NCI-H1694 (cell line): ENCODE measurements at places on chromosomes 7 and 10.
A peak's percentile ranks its signal among the peaks of the same experiment; 100 is the strongest.

DNA sequence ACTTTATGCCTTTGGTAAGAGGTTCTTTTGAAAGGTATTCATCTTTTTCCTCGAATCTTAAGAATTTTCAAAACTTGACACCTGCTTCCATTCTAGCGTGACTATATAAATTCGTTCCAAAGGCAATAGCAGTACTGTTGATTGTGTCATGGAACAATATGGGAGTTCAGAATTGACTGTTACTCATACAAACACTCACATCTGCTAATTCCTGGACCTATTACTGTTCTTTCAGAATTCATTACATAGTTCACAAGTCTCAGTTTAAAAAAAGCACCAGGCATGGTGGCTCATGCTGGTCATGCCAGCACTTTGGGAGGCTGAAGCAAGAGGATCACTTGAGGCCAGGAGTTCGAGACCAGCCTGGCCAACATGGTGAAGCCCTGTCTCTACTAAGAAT is 80.9 kb downstream of the CACNB2 start:
- DNase-seq, result no peak

- no peak for DNase-seq
These were observed 11.7 kb upstream of the HOXA2 start for GRCh38 chr7:27113991-27114769.

GRCh38 chr10:71461457-71461856 is 64.7 kb downstream of the CDH23 start:
- DNase-seq, result no peak

DNA sequence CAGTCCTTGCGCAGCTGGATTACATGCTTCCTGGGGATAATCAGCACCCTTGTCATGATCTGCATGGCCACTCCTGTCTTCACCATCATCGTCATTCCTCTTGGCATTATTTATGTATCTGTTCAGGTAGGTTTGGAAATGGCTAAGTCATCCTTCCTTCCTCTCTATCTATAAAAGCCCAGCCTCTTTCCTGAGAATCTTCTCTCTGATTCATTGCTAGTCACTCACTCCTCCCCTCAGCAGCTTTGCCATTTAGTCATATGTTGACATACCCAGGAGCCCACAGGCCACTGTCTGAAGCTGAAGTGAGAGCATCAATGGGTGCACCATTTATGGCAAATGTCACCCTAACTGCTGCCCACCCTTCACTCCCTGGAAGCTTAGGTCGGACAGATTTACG is 52.0 kb downstream of the ABCC2 start:
- DNase-seq, result no peak

DNA sequence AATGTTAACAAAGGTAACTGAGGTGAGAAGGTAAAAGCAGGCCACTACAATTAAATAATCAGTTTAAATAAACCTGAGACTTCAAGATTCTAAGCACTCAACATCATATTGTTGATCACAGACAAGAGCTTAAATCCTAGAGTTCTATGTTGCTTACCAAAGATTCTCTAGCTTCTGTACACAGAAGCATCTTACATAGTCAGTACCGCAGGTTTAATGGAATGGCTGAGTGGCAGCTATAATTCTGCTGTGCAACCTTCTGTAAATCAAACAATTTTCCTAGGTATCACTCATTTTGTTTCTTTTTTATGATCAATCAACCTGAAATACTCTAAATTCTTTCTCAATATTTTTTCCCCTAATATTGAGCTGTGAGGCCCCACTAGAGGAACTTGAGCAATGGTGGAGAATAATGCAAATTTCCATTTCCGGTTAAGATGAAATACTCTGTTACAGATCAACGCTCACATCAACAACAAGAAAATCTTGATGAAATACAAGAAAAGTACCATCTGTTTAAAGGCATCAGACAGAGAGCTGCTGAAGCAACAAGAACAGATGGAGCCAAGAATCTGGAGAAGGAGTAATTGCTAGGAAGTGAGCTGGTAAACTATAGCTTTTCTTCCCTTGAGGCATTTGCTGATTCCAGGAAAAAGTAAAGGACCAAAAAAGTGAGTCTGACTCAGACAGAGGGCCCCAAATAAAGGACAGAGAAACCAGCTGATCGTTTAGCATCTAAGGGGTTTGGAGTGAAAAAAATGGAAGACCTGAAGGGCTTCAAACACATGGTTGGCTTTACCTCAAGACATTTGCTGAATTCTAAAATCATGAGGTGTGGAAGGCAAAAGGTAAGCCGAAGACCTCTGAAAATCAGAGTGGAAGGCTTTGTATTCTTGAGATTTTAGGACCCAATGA is 22.6 kb downstream of the PNPLA8 start:
- DNase-seq, result no peak

GRCh38 chr7:120794106-120794729 is 63.7 kb downstream of the TSPAN12 start:
- DNase-seq, result no peak

GRCh38 chr7:29945259-29945809 is 44.3 kb downstream of the SCRN1 start:
- no peak for DNase-seq

DNA sequence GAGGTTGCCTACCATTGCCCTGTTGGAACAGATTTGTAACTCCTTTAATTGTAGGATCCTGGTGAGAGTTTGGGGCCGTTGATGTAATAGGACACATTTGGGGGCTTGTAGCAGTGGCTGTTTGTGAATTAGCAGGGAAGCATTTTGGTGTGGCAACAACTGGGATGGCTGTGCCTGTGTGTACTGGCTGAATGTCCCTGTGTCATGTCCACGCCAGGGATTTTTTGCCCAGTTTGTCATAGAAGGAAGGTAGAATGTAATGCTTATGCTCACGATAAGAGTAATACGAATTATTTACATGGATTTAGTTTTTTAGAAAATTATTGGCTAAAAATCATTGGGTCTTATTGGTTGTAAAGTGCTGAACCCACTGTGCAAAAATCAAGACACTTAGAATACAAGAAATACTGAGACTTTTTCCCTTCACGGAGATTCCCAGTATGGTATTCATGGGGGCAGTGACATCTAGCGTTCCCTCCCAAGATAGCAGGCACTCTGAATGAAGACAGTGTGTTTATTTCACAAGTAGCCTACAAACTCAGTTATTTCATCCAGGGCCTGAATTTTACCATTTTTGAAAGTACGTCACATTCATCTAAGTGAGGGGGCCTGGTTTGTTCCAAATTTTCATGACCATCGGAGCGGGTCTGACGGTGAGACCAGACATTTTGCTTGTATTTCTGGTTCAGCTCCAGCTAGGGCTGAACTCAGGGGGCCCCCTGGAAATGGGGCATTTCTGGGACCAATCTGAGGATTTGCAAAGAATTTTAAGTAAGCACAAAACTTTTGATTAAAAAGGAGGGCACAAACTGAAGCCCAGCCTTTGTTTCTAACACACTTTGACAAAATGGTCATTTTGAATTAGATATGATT is 74.7 kb downstream of the CACNB2 start:
- no peak for DNase-seq

GRCh38 chr10:117734731-117735405 is 192.3 kb downstream of the EMX2 start:
- no peak for DNase-seq

GRCh38 chr7:6705959-6706665 is 635 bp downstream of the ZNF12 start:
- no peak for DNase-seq

- DNase-seq, result no peak
These were observed 163.7 kb downstream of the AHR start for GRCh38 chr7:17462131-17462631.

- no peak for DNase-seq
These were observed 141.7 kb upstream of the SHH start for GRCh38 chr7:155953781-155954549.

DNA sequence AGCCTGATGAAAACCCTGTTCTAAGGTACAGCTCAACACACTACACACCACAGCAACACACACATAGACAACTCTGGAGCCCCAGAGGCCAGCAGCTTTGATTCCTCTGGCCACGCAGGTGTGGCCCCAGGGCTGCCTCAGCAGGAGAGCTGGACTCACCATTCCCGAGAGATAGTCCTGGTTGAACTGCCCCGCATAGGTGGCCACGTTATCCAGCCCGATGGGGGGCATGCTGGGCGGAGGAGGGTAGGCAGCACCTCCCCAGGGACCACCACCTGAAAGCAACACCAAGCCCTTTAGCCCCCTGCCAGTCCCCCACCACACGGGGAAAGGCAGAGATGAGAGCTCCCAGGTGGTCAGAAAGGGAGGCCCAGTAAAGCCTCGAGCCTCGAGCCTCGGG is 34.7 kb downstream of the ANXA11 start:
- no peak for DNase-seq

- no peak for DNase-seq
These were observed 867.2 kb upstream of the LRRTM3 start for GRCh38 chr10:66058594-66058993.

GRCh38 chr10:96358851-96359540 is at the start of gene OPALIN:
OPALIN (minus strand) TSS chr10:96359002; CDS start chr10:96358896, 106 bp downstream.
- no peak for DNase-seq

DNA sequence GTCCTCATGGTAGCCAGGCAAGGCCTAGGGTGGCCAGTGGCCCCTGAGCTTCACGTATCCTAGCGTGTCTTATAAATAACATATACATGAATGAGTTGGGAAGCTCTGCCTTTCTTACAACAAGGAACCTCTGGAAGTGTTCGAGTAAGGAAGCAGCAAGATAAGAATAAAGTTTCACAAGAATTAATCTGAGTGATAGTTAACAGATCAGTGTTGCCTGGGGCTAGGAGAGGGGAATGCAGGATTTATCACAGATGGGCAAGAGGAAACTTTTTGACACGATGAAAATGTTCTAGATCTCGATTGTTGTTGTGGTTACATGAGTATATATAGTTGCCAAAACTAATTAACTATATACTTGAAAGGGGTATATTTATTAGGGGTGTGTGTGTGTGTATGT is 74.2 kb downstream of the TSPAN12 start:
- DNase-seq, result no peak

GRCh38 chr7:93883078-93883916 is 7.3 kb downstream of the TFPI2 start:
- no peak for DNase-seq

GRCh38 chr10:6494936-6495592 is 85.0 kb downstream of the PRKCQ start:
- no peak for DNase-seq

- DNase-seq, result no peak
These were observed 134.3 kb downstream of the GRK5 start for GRCh38 chr10:119341459-119342301.

GRCh38 chr7:110105307-110105706 is 985.6 kb upstream of the LRRN3 start:
- no peak for DNase-seq

DNA sequence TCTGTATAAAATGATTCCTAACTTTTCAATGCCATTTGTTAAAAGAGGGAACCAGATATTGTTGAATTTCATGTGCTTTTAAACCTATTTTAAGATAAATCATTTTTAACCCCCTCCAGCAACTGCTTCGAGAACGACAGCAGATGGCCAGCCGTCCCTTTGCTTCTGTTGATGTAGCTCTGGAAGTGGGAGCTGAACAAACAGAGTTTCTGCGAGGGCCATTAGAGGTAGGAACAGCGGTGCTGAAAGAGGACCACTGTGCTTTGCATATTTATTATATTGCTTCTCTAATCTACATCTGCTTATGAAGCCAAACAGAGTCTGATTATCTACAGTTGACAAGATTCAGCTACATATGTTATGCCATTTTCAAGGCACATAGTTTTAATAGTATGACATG is 545.9 kb downstream of the GFRA1 start:
- no peak for DNase-seq

DNA sequence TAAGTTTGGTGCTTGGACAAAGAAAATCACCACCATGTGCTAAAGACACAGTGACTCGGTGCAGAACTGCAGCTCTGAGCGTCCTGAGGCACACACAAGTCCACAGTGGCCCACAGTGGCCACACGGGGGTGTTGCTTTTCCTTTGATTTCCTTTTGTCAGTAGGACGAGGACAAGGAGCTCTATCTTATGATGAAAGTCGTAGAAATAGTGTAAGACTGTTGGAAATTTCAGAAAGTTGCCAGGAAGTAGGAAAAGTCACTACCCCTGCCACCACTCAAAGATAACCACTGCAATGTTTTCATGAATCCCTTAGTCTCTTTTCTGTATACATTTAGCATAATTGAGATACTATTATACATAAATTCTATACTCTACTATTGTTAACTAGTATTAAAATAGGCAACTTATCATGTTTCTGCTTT is 146.0 kb downstream of the TNS3 start:
- peak; percentile 30 for DNase-seq

DNA sequence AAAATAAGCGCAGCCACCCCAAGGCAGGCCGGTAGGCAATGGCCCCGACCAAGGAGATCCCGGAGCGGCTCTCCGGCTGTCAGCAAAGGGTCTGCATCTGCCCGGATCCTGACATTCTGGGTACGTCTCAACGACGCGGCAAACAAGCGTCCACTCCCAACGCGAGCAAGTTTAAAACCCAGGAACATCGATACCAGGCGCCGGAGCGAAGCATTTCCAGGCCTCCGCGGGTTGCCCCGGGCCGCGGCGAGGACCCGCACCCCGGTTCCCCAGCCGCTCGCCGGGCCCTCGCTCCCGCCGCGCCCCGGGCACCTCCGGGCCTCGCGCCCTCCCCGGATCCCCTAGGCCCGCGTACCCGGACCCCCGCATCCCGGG is 453 bp downstream of the URGCP start:
- no peak for DNase-seq

DNA sequence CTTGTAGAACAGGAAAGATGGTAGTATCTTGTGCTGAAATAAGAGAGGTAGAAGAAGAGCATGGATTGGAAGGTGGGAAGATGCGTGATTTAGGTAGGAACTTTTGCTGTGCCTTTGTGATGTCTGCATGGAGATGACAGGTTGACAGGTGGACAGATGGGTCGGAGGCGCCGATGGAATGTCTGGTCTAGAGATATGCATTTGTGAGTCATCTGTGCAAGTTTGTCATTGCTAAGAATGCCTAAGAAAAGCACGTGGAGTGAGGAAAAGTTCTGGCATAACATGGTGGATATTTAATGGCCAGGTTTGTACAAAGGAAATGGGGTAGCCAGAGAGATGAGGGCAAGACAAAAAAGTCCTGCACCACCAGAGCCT is 76.0 kb upstream of the ARMC3 start:
- no peak for DNase-seq

GRCh38 chr10:130807721-130808120 is 503.8 kb downstream of the TCERG1L start:
- no peak for DNase-seq

DNA sequence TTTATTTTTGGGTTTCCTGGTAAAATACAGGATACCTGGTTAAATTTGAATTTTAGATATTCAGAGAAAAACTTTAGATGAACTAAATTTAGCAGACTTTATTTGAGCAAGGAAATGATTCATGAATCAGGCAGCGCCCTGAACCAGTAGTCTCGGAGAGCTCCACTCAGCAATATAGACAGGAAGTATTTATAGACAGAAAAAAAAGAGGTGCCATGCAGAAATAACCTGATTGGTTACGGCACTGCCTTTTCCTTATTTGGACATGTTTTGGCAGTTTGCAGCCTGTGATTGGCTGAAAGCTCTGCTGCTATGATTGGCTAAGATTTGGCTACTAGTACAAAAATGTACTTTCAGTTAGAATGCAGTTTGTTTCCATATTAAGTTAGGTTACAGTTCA is 198.3 kb upstream of the DKK1 start:
- DNase-seq, result no peak

GRCh38 chr10:120540486-120540885 is 83.5 kb downstream of the PLPP4 start:
- DNase-seq, result no peak
